ENCODE measurements at places on chromosomes 1 and 21. TPM values are rescaled to one million over a fixed set of nuclear protein-coding genes. Genes with fewer than 3 reads are reported as not detected.

DNA sequence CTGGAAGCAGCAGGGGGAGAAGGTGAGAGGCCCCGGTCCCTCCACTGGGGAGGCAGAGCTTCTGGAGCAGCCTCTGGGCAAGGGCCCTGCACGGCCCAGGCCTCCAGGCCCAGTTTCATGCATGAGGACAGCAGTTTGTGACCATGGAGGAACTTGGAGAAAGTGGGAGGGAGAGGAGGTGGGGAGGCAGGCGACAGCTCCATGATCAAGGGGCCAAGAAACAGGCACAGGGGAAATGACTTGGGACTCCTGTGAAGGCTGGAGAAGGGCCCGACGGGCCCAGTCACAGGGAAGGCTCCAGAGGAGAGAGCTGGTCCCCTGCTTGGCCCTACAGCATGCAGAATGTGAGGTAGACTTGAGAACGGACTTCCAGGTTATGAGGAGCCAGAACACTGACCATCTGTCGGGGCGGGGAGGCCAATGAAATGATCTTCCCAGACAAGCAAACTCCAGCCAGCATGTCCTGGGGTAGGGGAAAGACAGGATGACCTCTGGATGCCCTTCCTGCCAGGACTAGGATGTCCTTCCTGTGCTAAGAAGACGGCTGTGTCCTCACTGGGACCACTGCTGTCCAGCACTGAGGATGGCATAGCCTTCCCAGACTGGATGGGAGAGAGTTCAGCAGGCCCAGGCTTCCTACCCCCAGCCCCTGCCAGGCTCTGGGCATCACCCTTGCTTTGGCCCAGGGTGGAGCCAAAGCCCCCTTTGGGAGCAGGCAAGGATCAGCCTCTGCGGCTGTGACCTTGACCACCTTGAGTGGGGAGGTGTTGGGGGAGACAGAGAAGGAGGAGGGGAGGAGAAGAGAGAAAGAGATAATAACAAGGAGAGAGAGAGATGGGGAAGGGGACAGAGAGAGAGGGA, 548.2 kb downstream of the PTPRU start:
- no peak overlapping the region for H3K4me3 ChIP-seq
- no peak for DNase-seq

Gene RXFP4
- total RNA-seq = not detected

- no peaks in the 10 kb centered on the region for H3K36me3 ChIP-seq
- no peak for DNase-seq
- H3K27me3 ChIP-seq = no peaks in the 10 kb centered on the region
- no peak overlapping the region for H3K4me3 ChIP-seq
Observed at GRCh38 chr1:221029981-221030649, 150.9 kb downstream of the HLX start.

- no peak overlapping the region for H3K4me3 ChIP-seq
- H3K36me3 ChIP-seq = no peaks in the 10 kb centered on the region
- no peaks in the 10 kb centered on the region for H3K27me3 ChIP-seq
- no peaks in the 10 kb centered on the region for H3K4me1 ChIP-seq
- DNase-seq = no peak
- H3K27ac ChIP-seq = no peak overlapping the region
Observed at GRCh38 chr1:245317217-245317616, 162.4 kb downstream of the KIF26B start.

Gene LCA5L
- 0.62 TPM for total RNA-seq

Gene CYP4Z1
- 0.30 TPM for total RNA-seq

- no peaks in the 10 kb centered on the region for H3K27me3 ChIP-seq
- H3K4me1 ChIP-seq = peaks cover 6% of the 10 kb centered on the region
Observed at GRCh38 chr1:93323185-93323820, 22.4 kb upstream of the DR1 start.

DNA sequence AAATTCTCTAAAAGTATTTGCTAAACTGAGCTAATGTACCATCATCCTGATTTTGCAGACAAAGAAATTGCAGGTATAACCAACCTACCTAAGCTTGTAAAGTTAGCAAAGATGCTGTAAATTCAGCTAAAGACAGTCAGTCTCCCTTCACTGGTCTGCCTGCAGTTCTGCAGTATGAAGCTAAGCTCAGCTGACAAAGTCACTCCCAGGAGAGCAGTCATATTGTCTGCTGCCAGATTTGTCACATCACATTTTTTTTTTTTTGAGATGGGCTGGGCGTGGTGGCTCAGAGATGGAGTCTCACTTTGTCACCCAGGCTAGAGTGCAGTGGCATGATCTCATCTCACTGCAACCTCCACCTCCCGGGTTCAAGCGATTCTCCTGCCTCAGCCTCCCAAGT, 8.9 kb upstream of the CMPK1 start:
- no peaks in the 10 kb centered on the region for H3K27me3 ChIP-seq
- H3K4me3 ChIP-seq = no peak overlapping the region
- no peak for DNase-seq
- H3K36me3 ChIP-seq = no peaks in the 10 kb centered on the region

GRCh38 chr1:208145167-208145566, 99.0 kb downstream of the PLXNA2 start:
- no peak overlapping the region for H3K27ac ChIP-seq
- H3K4me1 ChIP-seq = no peaks in the 10 kb centered on the region
- H3K27me3 ChIP-seq = no peaks in the 10 kb centered on the region
- no peak overlapping the region for H3K4me3 ChIP-seq
- no peak for DNase-seq
- H3K36me3 ChIP-seq = no peaks in the 10 kb centered on the region

Measured in right lobe of liver (tissue), 6 donors.